ENCODE measurements at places on chromosomes 5 and 9.

DNA sequence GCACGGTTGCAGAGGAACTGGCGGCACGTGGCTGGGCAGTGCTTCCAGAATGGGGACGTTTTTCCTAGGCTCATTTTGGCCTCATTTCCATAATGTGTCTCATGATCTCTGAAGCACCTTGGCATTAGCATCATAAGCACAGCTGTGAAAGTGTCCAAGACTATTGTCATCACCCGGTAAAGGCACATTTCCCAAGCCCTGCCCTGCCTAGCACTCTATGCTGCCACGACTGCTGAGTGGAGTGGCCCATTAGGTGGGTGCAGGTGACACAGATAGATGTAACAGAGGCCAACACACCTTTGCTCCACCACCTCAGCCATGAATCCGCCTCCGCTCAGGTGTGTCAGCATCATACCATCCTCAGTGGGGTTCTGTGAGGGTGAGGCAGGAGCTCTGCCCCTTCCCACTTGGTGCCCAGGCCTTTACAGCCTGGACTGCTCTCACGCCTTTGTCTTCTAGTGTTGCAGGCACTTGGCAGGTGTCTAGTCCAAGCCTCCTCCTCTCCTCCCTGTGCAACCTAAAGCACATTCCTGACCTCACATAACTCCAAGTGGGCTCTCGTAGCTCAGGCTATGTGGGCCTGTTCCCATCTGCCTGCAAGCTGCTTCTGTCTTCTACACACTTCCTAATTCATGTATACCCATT lies 213.0 kb downstream of the FSTL4 start:
- H3K4me1 ChIP-seq: no peaks in the 10 kb centered on the region
- no peaks in the 10 kb centered on the region for H3K36me3 ChIP-seq
- H3K27ac ChIP-seq: no peak overlapping the region
- no peaks in the 10 kb centered on the region for H3K27me3 ChIP-seq

GRCh38 chr5:172806897-172807672 lies 27.0 kb upstream of the ERGIC1 start:
- peak overlapping the region; percentile 32 for H3K27ac ChIP-seq
- H3K27me3 ChIP-seq: no peaks in the 10 kb centered on the region
- H3K4me3 ChIP-seq: peak overlapping the region; percentile 32
- peaks cover 3% of the 10 kb centered on the region for H3K4me1 ChIP-seq

GRCh38 chr5:43750809-43751208 lies 147.8 kb downstream of the NNT start:
- H3K36me3 ChIP-seq: no peaks in the 10 kb centered on the region
- no peaks in the 10 kb centered on the region for H3K4me1 ChIP-seq
- H3K4me3 ChIP-seq: no peak overlapping the region

GRCh38 chr9:131379056-131379455 lies 14.8 kb upstream of the PRRC2B start:
- H3K36me3 ChIP-seq: no peaks in the 10 kb centered on the region
- H3K4me1 ChIP-seq: peaks cover 7% of the 10 kb centered on the region
- no peak overlapping the region for H3K4me3 ChIP-seq
- no peak for DNase-seq
- H3K27ac ChIP-seq: no peak overlapping the region

- H3K36me3 ChIP-seq: no peaks in the 10 kb centered on the region
- no peaks in the 10 kb centered on the region for H3K4me1 ChIP-seq
These were observed 6.6 kb upstream of the TMEFF1 start for GRCh38 chr9:100466171-100466828.

- peaks cover 64% of the 10 kb centered on the region for H3K4me1 ChIP-seq
- peak overlapping the region; percentile 1 for H3K4me3 ChIP-seq
- no peaks in the 10 kb centered on the region for H3K27me3 ChIP-seq
- H3K27ac ChIP-seq: peak overlapping the region; percentile 85
- peaks cover 24% of the 10 kb centered on the region for H3K36me3 ChIP-seq
These were observed 6.4 kb downstream of the ARRDC1 start for GRCh38 chr9:137611623-137612609.

DNA sequence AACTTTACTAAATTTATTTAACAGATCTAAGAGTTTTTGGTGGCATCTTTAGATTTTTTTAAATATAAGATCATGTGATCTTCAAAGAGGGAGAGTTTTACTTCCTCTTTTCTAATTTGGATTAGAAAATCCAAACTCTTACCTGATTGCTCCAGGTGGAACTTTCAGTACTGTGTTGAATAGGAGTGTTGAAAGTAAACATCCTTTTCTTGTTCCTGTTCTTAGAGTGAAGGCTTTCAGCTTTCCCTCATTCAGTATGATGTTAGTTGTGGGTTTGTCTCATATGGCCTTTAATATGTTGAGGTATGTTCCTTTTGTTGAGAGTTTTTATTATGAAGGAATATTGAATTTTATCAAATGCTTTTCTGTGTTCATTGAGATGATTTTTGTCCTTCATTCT lies 650.0 kb upstream of the SGCD start:
- no peaks in the 10 kb centered on the region for H3K4me1 ChIP-seq
- no peak for DNase-seq
- H3K36me3 ChIP-seq: no peaks in the 10 kb centered on the region

GRCh38 chr5:35363387-35363965 lies 133.2 kb upstream of the PRLR start:
- DNase-seq: no peak
- no peak overlapping the region for H3K4me3 ChIP-seq
- no peaks in the 10 kb centered on the region for H3K36me3 ChIP-seq
- H3K4me1 ChIP-seq: peaks cover 12% of the 10 kb centered on the region
- peak overlapping the region; percentile 34 for H3K27ac ChIP-seq
- H3K27me3 ChIP-seq: no peaks in the 10 kb centered on the region

GRCh38 chr9:13576101-13576500 lies 296.6 kb upstream of the MPDZ start:
- H3K4me1 ChIP-seq: no peaks in the 10 kb centered on the region
- no peak for DNase-seq
- no peak overlapping the region for H3K27ac ChIP-seq
- H3K4me3 ChIP-seq: no peak overlapping the region
- no peaks in the 10 kb centered on the region for H3K36me3 ChIP-seq

DNA sequence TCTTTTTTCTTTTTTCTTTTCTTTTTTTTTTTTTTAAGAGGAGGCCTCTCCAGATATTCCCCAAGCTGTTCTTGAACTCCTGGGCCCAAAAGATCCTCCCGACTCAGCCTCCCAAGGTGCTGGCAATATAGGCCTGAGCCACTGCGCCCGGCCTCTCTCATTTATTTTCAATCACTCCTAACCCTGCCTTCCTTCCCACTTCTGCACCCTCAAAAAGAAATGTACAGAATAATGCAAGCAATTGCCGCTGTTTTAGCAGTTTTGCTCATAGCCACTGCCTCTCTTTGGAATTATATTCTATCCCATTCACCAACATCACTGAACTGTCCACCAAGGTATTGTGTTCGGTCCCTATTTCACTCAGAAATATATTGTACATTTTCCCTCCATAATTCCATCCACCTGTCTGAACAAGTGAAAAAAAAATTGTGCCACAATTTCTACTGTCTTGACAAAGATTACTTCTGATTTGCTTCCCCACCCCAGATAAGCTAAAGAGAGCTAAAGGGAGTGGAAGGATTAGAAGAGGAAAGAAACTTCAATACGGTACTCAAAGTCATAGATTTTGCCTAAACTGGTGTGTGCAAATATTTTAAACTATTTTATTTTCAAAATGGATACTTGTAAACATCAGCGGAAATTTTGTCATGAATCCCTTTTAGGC lies 1.9 kb downstream of the FNBP1 start:
- DNase-seq: no peak
- peaks cover 39% of the 10 kb centered on the region for H3K4me1 ChIP-seq
- H3K27me3 ChIP-seq: no peaks in the 10 kb centered on the region
- no peak overlapping the region for H3K27ac ChIP-seq

DNA sequence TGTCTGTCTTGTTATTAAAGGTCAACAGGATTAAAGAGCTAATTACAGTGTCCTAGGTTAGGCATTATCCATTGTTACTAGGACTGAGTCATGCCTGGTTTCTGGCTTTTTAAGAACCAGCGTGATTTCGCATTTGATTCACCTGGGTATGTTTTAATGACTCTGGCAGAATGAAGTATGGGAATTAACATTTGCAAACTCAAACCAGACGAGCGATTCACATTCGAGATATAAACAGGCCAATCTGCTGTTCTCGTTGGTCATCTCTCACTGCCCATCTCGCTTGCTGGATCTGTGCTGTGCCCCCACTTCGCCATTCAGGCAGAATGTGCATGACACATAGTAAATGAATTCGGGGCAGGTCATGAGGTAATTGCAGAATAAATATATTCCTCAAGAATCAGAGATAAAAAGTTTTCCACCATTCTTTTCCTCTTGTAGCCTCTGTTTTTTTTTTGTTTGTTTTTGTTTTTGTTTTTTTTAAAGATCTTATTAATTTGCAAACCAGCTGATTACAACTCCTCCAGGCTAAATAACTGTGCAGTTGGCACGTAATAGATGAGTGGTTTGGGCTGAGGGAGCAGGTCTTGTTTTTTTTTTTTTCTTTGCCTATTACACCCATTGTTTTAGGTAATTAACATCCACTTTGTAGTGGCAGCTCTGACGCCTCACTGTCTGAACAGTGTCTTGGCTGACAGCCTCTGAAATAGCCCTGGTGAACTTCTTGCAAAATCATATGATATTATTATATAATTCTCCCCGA lies 313.5 kb upstream of the MSX2 start:
- H3K27ac ChIP-seq: no peak overlapping the region
- no peaks in the 10 kb centered on the region for H3K4me1 ChIP-seq
- H3K36me3 ChIP-seq: no peaks in the 10 kb centered on the region
- peaks cover 8% of the 10 kb centered on the region for H3K27me3 ChIP-seq
- DNase-seq: no peak

DNA sequence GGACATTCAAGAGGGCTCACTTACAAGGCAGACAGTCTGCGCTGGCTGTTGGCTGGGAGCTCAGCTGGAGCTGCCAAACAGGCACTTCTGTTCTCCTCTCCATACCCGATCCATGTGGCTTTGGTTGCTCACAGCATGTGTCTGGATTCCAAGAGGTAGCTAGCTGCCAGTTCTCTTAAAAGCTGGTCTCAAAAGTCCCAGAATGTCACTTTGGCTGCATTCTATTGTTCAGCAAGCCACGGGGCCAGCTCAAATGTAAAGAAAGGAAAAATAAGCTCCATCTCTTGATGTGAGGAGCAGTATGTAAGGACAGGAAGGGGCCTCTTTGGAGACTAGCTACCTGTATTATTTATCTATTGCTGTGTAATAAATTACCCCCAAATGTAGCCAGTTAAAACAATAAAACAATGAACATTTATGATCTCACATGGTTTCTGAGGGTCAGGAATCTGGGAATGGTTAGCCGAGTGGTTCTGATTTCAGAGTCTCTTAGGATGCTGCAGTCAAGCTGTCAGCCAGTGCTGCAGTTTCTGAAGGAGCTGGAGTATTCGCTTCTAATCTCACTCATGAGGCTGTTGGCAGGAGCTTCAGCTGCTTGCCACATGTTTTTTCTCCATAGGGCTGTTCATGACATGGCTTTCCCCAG lies 112.7 kb upstream of the CLINT1 start:
- no peak for DNase-seq
- H3K4me3 ChIP-seq: no peak overlapping the region
- no peaks in the 10 kb centered on the region for H3K36me3 ChIP-seq
- no peaks in the 10 kb centered on the region for H3K27me3 ChIP-seq

- no peak for DNase-seq
- H3K36me3 ChIP-seq: no peaks in the 10 kb centered on the region
- H3K27ac ChIP-seq: no peak overlapping the region
- H3K4me1 ChIP-seq: peaks cover 31% of the 10 kb centered on the region
- peaks cover 63% of the 10 kb centered on the region for H3K27me3 ChIP-seq
These were observed 1.1 kb downstream of the CFAP77 start for GRCh38 chr9:132411091-132411508.

DNA sequence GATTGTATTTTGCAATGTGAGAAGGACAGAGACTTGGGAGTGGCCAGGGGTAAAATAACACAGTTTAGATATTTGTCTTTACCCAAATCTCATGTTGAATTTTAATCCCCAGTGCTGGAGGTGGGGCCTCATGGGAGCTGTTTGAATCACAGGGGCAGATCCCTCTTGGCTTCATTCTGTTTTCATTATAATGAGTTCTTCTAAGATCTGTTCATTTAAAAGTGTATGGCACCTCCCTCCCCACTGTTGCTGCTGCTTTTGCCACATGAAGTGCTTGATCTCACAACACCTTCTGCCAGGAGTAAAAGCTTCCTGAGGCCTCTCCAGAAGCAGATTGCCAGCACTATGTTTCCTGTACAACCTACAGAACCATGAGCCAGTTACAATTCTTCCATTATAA lies 28.1 kb downstream of the COX7C start:
- H3K36me3 ChIP-seq: no peaks in the 10 kb centered on the region

DNA sequence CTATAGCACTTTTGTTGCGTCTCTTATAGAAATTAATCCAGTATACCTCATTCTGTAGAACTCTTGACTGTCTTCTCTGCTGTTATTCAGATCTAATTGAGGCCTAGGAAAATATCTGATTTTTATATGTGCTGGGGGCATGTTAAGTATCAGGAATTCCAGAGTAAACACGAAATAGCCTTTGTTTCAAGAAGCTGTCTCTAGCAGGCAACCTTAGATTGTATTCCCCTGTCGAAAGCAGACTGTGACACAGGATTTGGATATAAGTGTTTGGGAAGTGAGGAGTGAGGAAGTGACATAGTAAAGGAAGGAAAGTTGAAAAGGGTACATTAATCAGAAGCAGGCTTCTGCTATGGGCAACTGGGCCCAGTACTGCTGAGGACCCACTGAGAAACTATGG lies 72.1 kb upstream of the RASA1 start:
- H3K36me3 ChIP-seq: no peaks in the 10 kb centered on the region
- no peak overlapping the region for H3K27ac ChIP-seq
- no peaks in the 10 kb centered on the region for H3K4me1 ChIP-seq

GRCh38 chr5:170597109-170597751 lies 93.4 kb downstream of the KCNIP1 start:
- no peak overlapping the region for H3K27ac ChIP-seq
- no peaks in the 10 kb centered on the region for H3K36me3 ChIP-seq
- no peak for DNase-seq
- peaks cover 5% of the 10 kb centered on the region for H3K4me1 ChIP-seq
- H3K4me3 ChIP-seq: no peak overlapping the region
- H3K27me3 ChIP-seq: peaks cover 13% of the 10 kb centered on the region

- no peaks in the 10 kb centered on the region for H3K4me1 ChIP-seq
- H3K27ac ChIP-seq: no peak overlapping the region
- no peaks in the 10 kb centered on the region for H3K27me3 ChIP-seq
- no peaks in the 10 kb centered on the region for H3K36me3 ChIP-seq
- H3K4me3 ChIP-seq: no peak overlapping the region
- DNase-seq: no peak
These were observed 27.0 kb downstream of the VCAN start for GRCh38 chr5:83498585-83498984.
